ENCODE measurements at places on chromosomes 16 and 17.

DNA sequence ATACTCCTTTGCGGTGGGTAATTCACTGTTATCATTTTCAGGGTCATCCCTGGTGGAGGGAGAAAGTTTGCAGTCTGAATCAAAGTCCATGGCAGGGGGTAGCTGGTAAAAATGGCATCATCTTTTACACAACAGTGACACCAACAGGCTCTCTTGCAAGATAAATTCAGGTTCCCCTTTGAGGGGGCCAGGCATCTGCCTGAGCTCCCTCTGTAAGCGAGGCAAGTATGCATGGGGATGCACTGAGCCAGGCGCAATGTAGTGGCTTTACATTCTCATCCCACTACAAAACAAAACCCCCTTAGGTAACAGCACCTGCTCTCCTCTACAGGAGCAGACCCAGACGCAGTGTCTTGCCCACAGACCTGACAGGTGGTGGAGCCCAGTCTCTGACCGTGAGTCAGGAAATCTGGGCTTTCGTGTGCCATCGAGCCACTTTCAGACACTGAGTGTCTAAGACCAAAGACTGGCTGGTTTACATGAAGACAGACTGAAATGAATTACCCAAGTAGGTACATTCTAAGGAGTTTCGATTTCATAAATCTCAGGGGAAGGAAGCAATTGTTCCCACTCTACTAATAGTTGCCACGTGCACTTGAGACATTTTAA is 17.7 kb downstream of the LITAFD start:
- DNase-seq, result no peak

DNA sequence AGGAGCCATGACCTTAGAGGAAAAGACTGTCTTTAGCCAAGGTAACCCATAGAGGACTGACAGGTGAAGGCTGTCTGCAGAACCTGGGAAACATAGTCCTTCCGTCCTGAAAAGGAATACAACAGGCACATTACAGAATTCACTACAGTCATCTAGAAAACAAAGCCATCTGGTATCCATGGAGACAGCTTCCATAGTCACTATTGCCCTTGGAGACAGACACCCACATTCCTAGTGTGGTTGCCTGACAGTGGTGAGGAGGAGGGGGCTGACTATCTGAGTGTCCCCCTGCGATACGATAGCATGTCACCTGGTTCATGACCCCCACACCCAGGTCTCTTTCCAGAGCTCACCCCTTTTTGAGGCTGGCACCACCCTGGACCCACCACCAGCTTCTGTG is 254.7 kb downstream of the CDH13 start:
- DNase-seq, result no peak

- no peak for DNase-seq
These were observed 18.8 kb downstream of the CACNG1 start for GRCh38 chr17:67063141-67063540.

- DNase-seq, result no peak
These were observed 1.3 kb upstream of the RAB40C start for GRCh38 chr16:588639-588888.

DNA sequence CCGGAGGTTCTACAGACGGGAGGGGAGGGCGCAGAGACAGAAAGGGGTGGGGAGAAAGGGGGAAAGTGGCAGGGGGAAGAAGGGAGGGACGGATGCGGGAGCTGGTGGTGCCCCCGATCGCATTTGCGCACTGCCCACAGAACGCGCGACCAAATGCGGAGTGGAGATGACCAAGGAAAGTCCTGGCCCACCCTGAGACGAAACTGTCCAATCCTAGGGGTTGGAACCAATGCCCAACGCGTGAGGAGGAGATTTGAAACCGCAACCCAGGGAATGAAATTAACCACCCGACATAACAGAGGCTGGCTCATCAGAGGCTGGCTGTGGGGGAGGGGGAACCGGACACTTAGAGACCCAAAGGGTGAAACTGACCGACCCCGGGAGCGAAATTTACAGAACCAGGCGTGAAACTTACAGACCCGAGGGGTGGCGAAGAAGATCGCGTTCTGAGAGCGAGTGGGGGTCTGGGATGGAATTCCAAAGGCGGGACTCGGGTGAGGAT is 1.4 kb downstream of the HES7 start:
- DNase-seq, result no peak

GRCh38 chr16:71383054-71383773 is 24.7 kb downstream of the CALB2 start:
- no peak for DNase-seq

DNA sequence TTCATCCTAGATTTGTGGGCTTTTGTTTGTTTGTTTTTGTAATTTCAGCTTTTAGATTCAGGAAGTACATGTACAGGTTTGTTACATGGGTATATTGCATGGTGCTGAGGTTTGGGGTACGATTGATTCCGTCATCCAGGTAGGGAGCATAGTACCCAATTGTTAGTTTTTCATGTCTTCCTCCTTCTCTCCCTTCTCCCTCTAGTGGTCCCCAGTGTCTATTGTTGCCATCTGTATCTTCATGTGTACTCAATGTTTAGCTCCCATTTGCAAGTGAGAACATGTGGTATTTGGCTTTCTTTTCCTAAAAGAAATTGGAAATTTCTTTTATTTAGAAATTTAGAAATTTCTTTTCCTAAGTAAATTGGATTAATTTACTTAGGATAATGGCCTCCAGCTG is 37.1 kb upstream of the BCAS3 start:
- no peak for DNase-seq

GRCh38 chr16:82582975-82583374 is 43.8 kb upstream of the CDH13 start:
- DNase-seq, result no peak

DNA sequence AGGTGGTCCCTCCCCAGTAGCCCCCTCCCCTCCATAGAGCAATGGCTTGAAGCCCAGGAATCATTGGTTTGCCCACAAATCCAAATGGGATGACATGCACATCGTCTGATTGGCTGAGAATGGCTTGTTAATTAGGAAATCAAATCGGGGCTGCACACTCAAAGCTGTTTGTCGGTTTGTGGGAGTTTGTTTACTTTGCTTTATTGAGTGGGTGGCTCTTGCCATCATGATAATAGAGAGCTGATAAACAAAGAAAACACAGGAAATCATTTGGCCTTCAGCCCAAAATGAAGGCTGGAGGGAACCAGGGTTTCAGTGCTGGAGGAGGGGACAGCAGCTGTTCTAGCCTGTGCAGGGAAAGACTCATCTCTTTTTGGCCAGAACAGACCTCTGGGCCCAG is 316.3 kb downstream of the CBLN1 start:
- no peak for DNase-seq

- DNase-seq, result peak; percentile 82
These were observed 44.3 kb downstream of the TBC1D16 start for GRCh38 chr17:79991140-79991923.

- DNase-seq, result no peak
These were observed 123.8 kb downstream of the SMG6 start for GRCh38 chr17:2179615-2180295.

- peak; percentile 20 for DNase-seq
These were observed 39.9 kb downstream of the CDH1 start for GRCh38 chr16:68776821-68777485.

GRCh38 chr17:35252651-35253050 is 9.8 kb downstream of the SLFN5 start:
- DNase-seq, result no peak
